ENCODE measurements at places on chromosomes 11 and 22.
A peak's percentile ranks its signal among the peaks of the same experiment; 100 is the strongest.

GRCh38 chr11:251550-251949 is 14.8 kb downstream of the PSMD13 start:
- no peak overlapping the region for H3K4me3 ChIP-seq
- H3K36me3 ChIP-seq, result peaks cover 71% of the 10 kb centered on the region
- no peaks in the 10 kb centered on the region for H3K27me3 ChIP-seq
- no peak overlapping the region for H3K27ac ChIP-seq
- DNase-seq, result no peak

DNA sequence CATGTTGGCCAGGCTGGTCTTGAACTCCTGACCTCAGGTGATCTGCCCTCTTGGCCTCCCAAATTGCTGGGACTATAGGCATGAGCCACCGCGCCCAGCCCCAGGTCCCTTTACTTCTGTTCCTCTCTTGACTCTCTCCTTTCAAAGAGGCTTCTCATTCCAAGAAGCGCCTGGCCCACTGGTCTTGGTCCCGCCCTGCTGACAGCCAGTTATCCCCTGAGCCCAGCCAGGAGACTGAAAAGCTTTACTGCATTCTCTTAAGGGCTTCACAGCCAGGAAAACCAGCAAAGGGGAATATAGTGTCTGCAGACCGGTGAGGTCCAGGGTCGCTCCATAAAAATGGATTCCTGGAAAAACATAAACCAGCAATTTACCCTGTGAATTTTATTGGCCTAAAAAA is 68.3 kb downstream of the NFAM1 start:
- DNase-seq, result no peak
- H3K4me1 ChIP-seq, result peaks cover 11% of the 10 kb centered on the region
- H3K27me3 ChIP-seq, result peaks cover 3% of the 10 kb centered on the region
- no peak overlapping the region for H3K4me3 ChIP-seq
- no peaks in the 10 kb centered on the region for H3K36me3 ChIP-seq

DNA sequence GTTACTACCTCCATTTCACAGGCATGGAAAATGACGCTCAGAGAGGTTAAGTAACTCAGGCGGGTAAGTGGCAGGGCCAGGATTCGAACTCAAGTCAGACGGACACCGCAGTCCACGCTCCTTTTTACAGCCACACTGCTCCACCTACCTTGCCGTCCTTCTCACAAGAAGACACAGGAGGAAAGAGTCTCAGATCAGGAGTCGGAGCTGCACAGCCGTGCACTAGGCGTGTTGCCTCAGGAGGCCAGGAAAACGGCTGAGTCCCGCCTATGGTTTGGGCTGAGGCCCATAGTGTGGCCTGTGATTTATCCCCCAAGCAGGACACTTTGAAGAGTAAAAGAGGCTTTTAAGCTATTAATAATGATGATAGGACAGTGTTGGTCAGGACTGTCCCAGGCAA is 44.7 kb upstream of the CD5 start:
- H3K27me3 ChIP-seq, result no peaks in the 10 kb centered on the region
- DNase-seq, result no peak
- no peaks in the 10 kb centered on the region for H3K36me3 ChIP-seq
- no peak overlapping the region for H3K4me3 ChIP-seq
- H3K4me1 ChIP-seq, result no peaks in the 10 kb centered on the region

DNA sequence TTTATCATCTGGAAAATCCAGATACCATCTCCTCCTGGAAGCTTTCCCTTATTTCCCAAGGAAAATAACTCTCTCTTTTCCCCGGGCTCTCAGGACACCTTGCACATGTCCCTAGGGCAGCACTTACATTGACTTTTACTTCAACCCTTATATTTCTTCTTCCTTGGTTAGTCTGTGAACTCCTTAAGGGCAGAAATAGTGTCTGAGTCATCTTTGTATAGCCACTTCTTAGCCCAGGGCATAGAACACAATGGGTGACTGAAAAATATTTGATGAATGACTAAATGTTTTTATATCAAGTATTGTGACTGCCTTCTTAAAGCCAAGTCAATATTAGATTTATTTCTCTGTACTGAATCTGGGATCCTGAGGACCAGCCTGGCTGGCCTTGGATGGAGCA is 45.4 kb upstream of the MYOD1 start:
- no peak for DNase-seq
- H3K27me3 ChIP-seq, result no peaks in the 10 kb centered on the region
- H3K36me3 ChIP-seq, result no peaks in the 10 kb centered on the region
- H3K4me3 ChIP-seq, result no peak overlapping the region

- DNase-seq, result no peak
- H3K4me3 ChIP-seq, result no peak overlapping the region
- peaks cover 18% of the 10 kb centered on the region for H3K36me3 ChIP-seq
- peak overlapping the region; percentile 53 for H3K27ac ChIP-seq
- H3K4me1 ChIP-seq, result peaks cover 36% of the 10 kb centered on the region
- no peaks in the 10 kb centered on the region for H3K27me3 ChIP-seq
Measured at GRCh38 chr11:1567052-1567720, 4.9 kb downstream of the DUSP8 start.

Data from psoas muscle (tissue), 8 donors.